ENCODE measurements at places on chromosomes 4 and X.

GRCh38 chr4:76772498-76773106 is 125.3 kb downstream of the SOWAHB start:
- DNase-seq, result no peak

DNA sequence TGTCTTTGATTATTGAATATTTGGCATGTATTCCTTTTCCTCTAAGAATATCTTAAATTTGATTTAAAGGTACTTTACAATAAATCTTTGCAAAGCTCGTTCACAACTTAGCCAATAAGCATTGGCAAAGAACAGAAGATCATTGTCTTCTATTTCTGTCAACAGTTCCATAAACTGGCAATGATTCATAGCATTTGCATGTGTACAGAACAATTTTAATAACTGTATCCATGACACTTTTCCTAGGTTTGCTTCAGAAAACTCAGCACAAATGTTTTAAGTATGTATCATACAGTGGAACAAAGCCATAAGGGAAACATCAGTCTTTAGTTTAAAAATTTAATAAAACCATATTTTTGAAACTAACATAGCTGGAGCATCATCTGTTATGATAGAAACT is 462.7 kb upstream of the RPS6KA3 start:
- no peak for DNase-seq

DNA sequence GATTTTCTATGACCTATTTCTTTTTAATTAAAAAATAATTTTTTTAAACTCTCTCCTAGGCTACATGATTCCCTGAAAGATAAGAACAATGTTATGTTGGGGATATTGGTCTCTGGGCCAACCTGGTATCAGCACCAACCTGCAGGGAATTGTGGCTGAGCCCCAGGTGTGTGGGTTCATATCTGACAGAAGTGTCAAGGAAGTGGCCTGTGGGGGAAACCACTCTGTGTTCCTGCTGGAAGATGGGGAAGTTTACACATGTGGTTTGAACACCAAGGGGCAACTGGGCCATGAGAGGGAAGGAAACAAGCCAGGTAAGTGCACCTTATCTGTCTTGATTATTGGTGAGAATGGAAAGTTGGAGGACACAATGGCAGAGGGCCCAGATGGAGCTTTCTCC is 13.5 kb downstream of the HERC3 start:
- no peak for DNase-seq

- DNase-seq, result no peak
These were observed 130.5 kb downstream of the ANK2 start for GRCh38 chr4:113179996-113180395.

DNA sequence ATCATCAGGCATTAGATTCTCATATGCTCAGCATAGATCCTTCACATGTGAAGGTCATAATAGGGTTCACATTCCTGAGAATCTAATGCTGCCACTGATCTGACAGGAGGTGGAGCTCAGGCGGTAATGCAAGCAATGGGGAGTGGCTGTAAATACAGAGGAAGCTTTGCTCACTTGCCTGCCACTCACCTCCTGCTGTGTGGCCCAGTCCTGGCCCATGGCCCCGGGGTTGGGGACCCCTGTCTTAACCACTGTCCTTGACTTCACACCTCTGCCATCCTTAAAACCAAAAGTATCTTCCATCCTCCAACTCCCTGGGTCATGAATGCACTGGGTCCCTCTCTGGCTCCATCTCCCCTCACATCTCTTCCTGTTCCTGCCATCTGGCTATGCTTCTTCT is 129.1 kb downstream of the HMX1 start:
- DNase-seq, result no peak

GRCh38 chr4:68365068-68365467 is 15.2 kb upstream of the YTHDC1 start:
- no peak for DNase-seq
